ENCODE measurements at places on chromosomes 13 and 19. TPM values are rescaled to one million over a fixed set of nuclear protein-coding genes. Genes with fewer than 3 reads are reported as not detected.

DNA sequence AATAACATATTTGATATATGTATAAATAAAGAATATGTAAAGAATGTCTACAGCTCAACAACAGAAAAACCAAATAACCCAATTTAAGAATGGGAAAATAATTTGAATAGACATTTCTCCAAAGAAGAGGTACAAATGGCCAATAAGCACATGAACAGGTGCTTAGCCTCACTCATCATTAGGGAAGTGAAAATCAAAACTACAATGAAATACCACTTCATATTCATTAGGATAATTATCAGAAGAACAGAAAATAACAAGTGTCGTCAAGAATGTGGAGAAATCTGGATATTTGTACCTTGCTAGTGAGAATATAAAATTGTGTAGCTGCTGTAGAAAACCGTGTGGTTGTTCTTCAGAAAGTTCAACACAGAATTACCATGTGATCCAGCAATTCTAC is 8.4 kb upstream of the SUPT20H start:
- DNase-seq: no peak

DNA sequence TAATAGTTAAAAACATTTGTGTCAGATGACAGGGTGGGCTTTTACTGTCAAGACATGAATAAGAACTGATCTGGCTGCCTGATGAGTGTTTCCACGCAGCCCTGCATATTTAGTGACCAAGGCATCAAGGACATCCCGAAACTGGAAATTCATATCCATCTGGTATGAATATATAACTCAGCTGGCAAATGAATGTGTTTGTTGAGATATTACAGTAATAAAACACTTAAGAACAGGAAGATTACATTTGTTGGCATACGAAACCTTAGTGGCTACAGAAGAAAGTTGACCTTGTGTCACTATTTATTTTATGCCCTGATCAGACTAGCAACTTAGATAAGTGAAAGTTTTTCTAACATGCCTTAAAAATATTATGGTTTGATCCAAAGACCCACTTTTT is 32.8 kb downstream of the RAP2A start:
- no peak for DNase-seq

GRCh38 chr13:45402641-45403040 is 15.5 kb downstream of the SLC25A30 start:
- DNase-seq: no peak

- no peak for DNase-seq
Observed at GRCh38 chr13:41613471-41613870, 156.1 kb downstream of the RGCC start.

DNA sequence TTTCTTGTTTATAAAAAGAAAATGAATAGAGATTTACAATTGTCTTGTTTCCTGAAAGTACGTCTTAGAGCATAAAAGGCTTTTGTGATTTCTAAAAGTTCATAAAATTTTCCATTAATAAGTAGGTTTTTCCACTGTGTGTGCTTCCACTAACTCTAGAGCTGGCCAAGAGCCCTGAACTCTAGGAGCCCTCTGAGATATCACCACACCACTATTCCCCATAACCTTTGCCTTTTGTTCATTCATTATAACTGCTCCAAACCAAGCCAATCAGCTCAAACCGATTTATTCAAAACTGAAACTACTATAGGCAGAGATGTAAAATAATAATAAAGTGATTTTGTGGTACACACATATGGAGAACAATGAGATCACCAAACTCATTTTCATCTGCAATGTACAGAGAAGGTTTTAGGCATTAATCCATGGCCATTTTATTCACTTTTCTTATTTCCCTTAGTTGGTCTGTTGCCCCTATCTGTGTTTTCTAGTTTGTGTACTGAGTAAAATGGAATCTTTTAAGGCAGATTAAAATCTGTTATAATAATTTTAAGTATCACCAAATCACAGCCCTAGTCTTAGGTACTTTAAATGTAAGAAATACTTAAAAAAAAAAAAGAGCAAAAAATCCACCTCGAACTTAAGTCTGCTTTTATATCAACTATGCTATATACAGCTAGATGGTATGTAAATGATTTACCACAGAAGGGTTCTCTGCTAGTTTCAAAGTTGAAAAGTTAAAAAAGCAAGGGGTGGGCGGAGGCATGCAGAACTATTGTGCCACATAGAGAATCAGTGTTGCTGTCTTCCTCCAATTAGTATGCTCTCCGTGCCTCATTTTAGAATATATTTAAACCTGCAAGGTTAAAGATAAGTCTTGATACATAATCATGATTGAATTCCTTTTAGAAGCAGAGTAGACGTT is 311.3 kb downstream of the KLF12 start:
- no peak for DNase-seq

GRCh38 chr13:77034881-77035280 is 7.9 kb upstream of the FBXL3 start:
- no peak for DNase-seq

DNA sequence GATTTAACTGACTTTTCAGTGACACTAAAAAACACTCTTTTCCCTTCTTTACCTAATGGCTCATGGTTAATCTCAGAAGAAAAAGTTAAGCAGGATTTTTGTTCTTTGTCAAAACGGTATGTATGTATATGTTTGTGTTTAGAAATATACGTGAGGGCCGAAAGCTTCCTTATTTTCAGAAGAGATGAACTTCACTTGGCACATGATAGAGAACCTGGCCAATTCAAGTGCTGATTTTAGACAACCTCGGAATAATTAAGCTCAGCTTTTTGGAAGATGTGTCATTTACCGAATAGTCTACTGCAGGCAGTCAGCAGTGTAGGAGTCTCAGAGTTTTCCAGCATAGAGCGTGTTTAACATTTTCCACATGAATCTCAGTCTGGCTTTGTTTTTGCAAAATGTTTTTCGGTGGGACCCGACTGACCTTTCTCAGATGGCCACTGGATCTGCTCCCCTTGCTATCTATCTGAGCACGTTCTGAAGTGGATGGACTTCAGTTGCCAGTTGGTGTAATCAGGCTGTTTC is 4.6 kb downstream of the RNASEH2B start:
- no peak for DNase-seq

DNA sequence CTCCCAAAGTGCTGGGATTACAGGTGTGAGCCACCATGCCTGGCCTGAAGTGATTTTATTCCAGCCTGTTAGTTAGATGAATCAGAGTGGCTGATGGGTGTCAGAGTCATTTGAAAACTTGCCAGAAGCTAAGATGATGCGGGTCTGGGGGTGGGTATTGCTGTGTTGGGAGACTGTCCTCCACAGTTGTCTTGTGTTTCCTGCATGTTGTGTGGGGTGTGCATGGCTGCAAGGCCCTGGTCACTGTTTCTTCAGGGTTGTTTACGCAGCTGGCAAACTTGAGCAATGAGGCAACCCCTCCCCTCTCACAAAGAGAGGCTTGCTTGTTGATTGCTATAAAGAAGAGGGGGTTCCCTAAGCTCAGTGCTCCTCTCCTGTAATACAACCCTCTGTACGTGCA is 71.8 kb downstream of the TRPM4 start:
- no peak for DNase-seq

GRCh38 chr19:49339301-49340068 is 4.3 kb downstream of the CD37 start:
- DNase-seq: peak; percentile 64

DNA sequence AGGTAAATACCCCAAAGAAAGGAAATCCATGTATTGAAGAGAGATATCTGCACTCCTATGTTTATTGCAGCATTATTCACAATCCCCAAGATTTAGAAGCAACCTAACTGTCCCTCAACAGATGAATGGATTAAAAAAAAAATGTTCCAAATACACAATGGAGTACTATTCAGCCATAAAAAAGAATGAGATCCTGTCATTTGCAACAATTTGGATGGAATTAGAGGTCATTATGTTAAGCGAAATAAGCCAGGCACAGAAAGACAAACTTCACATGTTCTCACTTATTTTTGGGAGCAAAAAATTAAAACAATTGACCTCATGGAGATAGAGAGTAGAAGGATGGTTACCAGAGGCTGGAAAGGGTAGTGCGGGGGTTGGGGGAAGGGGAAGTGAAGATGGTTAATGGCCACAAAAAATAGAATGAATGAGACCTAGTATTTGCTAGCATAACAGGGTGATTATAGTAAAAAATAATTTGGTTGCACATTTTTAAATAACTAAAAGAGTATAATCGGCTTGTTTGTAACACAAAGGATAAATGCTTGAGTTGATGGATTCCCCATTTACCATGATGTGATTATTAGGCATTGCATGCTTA is 9.7 kb upstream of the ZNF709 start:
- DNase-seq: no peak

GRCh38 chr19:15404097-15404779 is 14.6 kb downstream of the AKAP8L start:
- DNase-seq: no peak

GRCh38 chr19:35094656-35095055 is 21.0 kb upstream of the FXYD3 start:
- DNase-seq: no peak

GRCh38 chr13:66984241-66984640 is 245.9 kb downstream of the PCDH9 start:
- no peak for DNase-seq

DNA sequence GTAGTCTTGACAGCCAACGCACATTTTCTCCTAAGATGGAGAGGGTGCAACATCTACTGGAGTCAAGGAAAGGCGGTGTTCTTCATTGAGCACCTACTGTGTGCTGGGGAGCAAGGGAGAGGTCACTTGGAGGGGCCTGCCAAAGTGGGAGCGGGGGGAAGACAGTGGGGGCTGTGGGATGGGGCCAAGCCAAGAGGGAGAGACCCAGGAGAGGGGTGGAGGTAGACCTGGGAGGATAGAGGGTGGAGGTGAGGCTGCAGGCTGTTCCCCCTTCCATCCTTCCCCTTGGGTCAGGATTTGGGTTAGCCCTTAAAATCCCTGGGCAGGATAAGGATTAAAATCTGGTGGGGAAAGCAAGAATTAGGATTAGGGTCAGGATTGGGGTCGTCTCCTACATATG is 1.7 kb upstream of the PLPP2 start:
- no peak for DNase-seq

- no peak for DNase-seq
Observed at GRCh38 chr13:113901231-113901630, 37.4 kb upstream of the GAS6 start.

GRCh38 chr19:30667227-30667626 is 295.0 kb downstream of the ZNF536 start:
- DNase-seq: no peak

GRCh38 chr13:80177327-80177726 is 163.6 kb downstream of the SPRY2 start:
- DNase-seq: no peak

DNA sequence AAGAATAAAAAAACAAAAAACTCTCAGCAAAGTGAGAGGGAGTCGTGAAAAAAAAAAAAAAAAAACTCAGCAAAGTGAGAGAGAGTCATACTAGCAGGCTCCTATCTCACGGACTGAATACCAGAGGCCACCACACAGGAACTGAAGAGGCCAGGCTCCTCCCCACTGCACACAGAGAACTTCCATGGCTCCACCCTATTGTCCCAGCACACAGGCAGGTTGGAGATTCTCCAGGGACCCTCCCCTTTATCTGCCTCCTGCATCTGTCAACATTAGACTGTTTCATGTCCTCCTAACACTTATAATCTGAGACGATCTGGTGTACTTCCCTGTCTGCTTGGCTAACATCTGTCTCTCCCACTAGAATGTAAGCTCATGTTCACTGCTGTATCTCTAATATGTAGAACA is 37.0 kb upstream of the FARP1 start:
- no peak for DNase-seq

- no peak for DNase-seq
Observed at GRCh38 chr13:22235950-22236290, 565.0 kb downstream of the FGF9 start.

Gene SIGLEC11
- 5.2 TPM for polyA plus RNA-seq

Gene CACNG6
- polyA plus RNA-seq: 1.2 TPM

Gene INSL3
- 0.19 TPM for polyA plus RNA-seq

Gene KIR3DL2
- not detected for polyA plus RNA-seq

Gene ZNF208
- 1.6 TPM for polyA plus RNA-seq

Gene CEACAM21
- polyA plus RNA-seq: 2.1 TPM

Measured in left renal cortex interstitium (tissue), 4 donors.